A673 (cell line): ENCODE measurements at places on chromosomes 2 and 18. TPM values are rescaled to one million over a fixed set of nuclear protein-coding genes. Genes with fewer than 3 reads are reported as not detected.
A peak's percentile ranks its signal among the peaks of the same experiment; 100 is the strongest.

The IHH gene
- total RNA-seq: 0.15 TPM in 2 replicates

The DSEL gene
- 24.9 and 30.8 TPM in 2 replicates for total RNA-seq

DNA sequence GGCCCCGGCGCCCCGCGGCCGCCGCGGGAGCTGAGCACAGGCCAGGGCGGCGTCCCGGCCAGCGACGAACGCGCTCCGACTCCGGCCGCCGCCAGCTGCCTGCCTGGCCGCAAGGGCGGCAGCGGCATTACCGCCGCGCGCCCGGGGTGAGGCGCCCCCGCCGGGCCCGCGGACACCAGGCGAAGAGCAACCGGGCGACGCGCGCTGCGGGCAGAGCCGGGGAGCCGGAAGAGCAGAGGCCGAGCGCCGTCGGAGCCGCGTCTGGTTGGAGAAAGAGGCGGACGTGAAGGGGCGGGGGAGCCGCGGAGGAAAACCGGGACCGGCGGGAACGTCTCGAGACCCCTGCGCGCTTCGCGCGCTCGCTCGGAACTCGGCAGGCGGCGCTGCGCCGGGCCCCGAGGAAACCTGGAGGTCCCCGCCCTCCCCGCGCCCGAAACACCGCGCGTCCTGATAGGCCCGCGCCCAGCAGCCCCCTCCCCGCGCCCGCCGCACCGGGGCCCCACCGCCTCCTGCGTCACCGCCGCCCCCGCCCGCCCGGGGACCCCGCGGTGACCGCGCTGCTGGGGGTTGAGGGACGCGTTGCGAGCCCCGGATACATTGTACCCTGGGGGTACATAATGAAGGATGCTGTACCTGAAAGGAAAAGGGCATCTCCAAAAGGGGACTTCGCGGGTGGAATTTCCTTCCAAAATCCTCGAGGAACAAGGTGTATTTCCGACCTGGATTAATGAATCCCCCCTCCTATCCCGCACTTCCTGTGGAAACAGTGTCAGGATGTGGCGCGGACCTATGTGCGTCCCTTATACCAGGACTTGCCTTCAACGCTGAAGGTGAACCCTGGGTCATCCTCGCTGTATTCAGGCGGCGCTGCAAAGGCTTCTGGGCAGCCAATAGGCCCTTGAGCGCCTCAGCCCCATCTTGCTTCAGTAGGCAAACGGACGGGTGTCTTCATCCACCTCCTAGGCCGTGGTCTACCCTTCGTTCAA is 1.0 kb upstream of the B4GALT6 start:
- H3K4me3 ChIP-seq: peak overlapping the region; percentile 53
- no peaks in the 10 kb centered on the region for H3K4me1 ChIP-seq
- peak; percentile 69 for DNase-seq
- peak overlapping the region; percentile 56 for H3K27ac ChIP-seq
- peaks cover 37% of the 10 kb centered on the region for H3K27me3 ChIP-seq

The RRM2 gene
- total RNA-seq: 414 and 486 TPM in 2 replicates

The TMEM163 gene
- total RNA-seq: not detected in 2 replicates

The CDH2 gene
- total RNA-seq: 15.0 and 30.2 TPM in 2 replicates

The CTNNA2 gene
- not detected in 2 replicates for total RNA-seq

GRCh38 chr2:19140463-19141208 is 217.8 kb downstream of the OSR1 start:
- H3K4me3 ChIP-seq: no peak overlapping the region
- H3K27ac ChIP-seq: no peak overlapping the region
- no peaks in the 10 kb centered on the region for H3K4me1 ChIP-seq
- no peaks in the 10 kb centered on the region for H3K36me3 ChIP-seq

The OSR1 gene
- total RNA-seq: 0.13 and 0.84 TPM in 2 replicates

DNA sequence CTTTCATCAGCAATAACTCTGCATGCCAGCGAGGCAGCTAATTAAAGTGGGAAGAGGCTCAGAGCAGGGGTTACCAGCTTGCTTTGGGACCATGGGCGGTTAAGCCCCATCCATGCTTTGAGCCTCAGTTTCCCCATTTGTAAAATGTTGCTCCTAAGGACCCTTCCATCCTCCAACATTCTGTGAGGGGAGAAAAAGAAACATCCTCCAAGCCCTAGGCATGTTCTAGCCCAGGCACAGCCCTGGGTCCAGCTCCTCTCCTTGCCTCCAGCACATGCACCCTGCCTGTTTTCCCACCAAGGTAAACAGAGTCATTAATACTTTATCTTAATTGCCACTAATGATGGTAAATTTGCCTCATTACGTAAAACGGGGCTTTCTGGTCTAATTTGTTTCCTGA is 113.3 kb upstream of the MYCN start:
- H3K4me3 ChIP-seq: no peak overlapping the region
- H3K27me3 ChIP-seq: no peaks in the 10 kb centered on the region
- H3K4me1 ChIP-seq: no peaks in the 10 kb centered on the region
- no peak for DNase-seq
- no peak overlapping the region for H3K27ac ChIP-seq

DNA sequence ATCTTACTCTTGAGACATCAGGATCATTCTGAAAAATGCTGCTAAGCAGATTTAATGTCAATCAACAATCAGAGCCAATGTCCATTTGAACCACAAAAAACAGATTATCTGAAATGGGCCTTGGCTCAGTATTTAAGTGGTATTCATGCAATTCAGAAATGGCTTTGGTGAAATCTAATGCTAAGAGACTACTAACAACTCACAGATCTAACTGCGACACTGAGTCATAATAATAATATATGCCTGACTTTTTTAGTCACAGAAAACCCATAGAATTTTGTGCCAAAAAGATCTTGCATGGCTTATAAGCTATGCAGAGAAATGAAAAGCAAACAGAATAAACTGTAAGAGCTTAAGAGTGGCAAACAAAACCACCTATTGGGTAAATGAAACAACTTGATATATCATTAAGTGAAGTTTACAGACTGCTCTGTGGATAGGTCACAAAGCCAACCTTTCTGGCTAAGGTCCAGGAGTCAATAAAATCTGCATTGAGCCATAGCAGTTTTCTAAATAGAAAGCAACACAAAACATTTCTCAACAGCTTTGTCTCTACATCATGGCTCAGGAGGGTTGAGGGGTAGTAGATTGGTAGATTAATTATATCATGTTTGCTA is 234.3 kb downstream of the LRATD1 start:
- peaks cover 7% of the 10 kb centered on the region for H3K27me3 ChIP-seq
- H3K27ac ChIP-seq: no peak overlapping the region
- no peak for DNase-seq
- H3K4me1 ChIP-seq: no peaks in the 10 kb centered on the region

- no peak overlapping the region for H3K27ac ChIP-seq
- H3K36me3 ChIP-seq: no peaks in the 10 kb centered on the region
- H3K4me1 ChIP-seq: peaks cover 53% of the 10 kb centered on the region
- no peak for DNase-seq
- no peaks in the 10 kb centered on the region for H3K27me3 ChIP-seq
- H3K4me3 ChIP-seq: no peak overlapping the region
These were observed 614.2 kb upstream of the CDH2 start for GRCh38 chr18:28791101-28791500.

The GAREM1 gene
- total RNA-seq: 8.4 and 9.5 TPM in 2 replicates

DNA sequence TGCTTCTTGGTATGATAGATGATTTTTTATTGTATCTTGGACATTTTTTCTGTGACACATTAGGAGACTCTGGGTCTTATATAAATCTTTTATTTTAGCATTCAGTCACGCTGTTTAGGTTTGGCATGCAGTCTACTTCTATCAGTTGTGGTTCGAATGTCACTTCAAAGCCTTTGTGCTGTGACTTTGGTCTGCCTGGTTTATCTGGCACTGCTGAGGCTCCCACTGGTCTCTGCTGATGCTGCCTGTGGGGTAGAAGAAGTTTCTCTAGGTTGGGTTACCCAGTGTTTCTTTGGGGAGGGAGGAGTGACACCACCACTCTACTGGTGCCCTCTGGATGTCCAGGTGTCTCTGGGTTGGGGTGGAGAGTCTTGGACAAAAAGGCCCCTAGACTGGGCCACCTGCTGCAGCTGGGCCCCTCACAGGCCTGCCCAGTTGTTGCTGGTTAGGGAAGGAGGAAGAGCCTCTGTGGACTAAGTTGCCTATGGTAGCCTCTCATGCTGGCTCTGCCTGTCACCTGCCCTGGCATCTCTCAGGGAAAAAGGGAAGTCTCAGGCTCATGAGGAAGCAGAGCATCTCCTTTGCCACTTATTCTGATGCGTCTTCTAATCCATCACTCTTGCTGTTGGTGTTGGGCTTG is 115.4 kb upstream of the HS6ST1 start:
- no peaks in the 10 kb centered on the region for H3K36me3 ChIP-seq
- H3K4me3 ChIP-seq: no peak overlapping the region
- no peaks in the 10 kb centered on the region for H3K27me3 ChIP-seq
- no peak for DNase-seq

- peaks cover 57% of the 10 kb centered on the region for H3K4me1 ChIP-seq
- peaks cover 7% of the 10 kb centered on the region for H3K36me3 ChIP-seq
- peak; percentile 52 for DNase-seq
- peak overlapping the region; percentile 49 for H3K27ac ChIP-seq
These were observed 31.7 kb downstream of the LPIN2 start for GRCh38 chr18:2981212-2981728.

- no peak overlapping the region for H3K27ac ChIP-seq
- peaks cover 64% of the 10 kb centered on the region for H3K27me3 ChIP-seq
- no peak overlapping the region for H3K4me3 ChIP-seq
- peaks cover 32% of the 10 kb centered on the region for H3K4me1 ChIP-seq
- no peaks in the 10 kb centered on the region for H3K36me3 ChIP-seq
These were observed 128.7 kb upstream of the CCDC68 start for GRCh38 chr18:55088000-55088401.

GRCh38 chr2:19541884-19542283 is 183.5 kb upstream of the OSR1 start:
- no peaks in the 10 kb centered on the region for H3K27me3 ChIP-seq
- no peak overlapping the region for H3K4me3 ChIP-seq
- no peak for DNase-seq
- no peaks in the 10 kb centered on the region for H3K4me1 ChIP-seq
- H3K36me3 ChIP-seq: no peaks in the 10 kb centered on the region

- H3K36me3 ChIP-seq: no peaks in the 10 kb centered on the region
- no peak overlapping the region for H3K4me3 ChIP-seq
- no peak overlapping the region for H3K27ac ChIP-seq
- H3K4me1 ChIP-seq: no peaks in the 10 kb centered on the region
- DNase-seq: no peak
These were observed 124.5 kb downstream of the AQP4 start for GRCh38 chr18:26741048-26741447.
